ENCODE measurements at places on chromosomes 7 and 10.

DNA sequence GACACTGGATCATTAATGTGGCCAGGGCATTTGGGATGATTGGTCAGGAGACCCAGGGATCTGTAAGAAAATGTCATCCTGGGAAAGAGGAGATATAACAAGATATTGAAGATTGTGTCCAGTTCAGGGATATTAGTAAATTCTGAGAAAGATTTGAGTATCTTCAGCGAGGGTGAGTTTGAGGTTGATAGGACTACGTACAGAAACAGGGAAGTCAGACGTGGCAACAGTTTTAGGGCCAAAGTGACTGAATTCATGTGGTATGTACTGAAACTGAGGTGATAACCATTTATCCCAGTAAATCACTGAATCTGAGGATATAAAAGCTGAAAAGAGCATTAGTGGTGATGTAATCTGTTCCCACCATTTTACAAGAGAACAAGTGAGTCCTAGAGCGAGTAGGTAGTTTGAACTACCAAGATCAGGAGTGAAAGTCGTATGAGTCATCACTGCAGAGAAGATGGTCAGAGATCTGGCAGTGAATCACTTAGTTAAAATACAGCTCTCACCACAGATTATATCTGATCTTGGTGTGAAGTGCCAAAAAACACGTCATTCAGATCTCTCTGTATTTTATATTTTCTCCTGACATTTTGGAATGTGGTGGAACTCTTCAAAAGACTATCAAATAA, 220.5 kb downstream of the CDK14 start:
- DNase-seq: no peak

DNA sequence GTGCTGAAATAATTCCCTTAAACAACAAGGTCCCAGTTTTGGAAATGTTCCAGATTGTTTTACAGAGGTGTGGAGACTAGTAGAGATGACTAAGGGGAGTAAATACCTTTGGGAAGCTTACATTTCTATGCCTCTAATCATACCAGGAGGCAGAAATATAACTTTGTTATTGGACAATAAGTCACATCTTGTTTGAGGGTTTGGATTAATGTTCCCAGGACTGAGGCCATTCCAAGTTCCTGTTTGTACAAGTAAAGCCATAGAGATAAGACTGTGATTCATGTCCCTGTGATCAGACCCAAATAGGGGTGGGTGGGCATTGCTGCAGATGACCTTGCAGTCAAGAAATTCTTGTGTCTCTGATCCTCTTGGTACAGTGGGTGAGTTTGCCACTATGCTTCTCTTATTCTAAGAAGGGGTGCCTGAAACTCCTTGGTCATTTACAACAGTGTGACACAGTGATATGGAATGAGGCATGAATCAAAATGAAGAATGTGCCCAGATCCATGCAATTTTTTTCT, 508.3 kb downstream of the SORCS3 start:
- DNase-seq: no peak

- DNase-seq: no peak
These were observed 618.7 kb downstream of the PHTF2 start for GRCh38 chr7:78417180-78417853.

GRCh38 chr10:29144126-29144525, 144.7 kb upstream of the LYZL1 start:
- no peak for DNase-seq

DNA sequence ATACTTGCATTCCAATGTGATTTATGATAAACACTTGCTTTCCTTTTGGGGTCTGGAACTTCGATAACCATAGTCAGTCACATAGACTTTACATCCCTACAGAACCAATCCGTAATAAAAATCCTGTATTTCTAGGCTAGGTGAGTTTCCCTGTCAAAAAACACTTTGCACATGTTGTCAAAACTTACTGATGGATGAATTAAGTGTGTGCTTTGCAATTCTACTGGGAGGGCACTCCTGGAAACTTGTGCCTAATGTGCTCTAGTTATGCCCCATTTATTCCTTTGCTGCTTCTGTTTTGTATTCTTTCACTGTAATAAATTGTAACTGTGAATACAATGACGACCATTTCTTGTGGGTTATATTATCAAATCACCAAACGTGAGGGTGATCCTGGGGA, 684.8 kb upstream of the PCDH15 start:
- DNase-seq: no peak

GRCh38 chr10:20059084-20059835, 243.0 kb downstream of the PLXDC2 start:
- DNase-seq: no peak

- no peak for DNase-seq
These were observed 8.8 kb downstream of the PARP12 start for GRCh38 chr7:140053812-140054539.

DNA sequence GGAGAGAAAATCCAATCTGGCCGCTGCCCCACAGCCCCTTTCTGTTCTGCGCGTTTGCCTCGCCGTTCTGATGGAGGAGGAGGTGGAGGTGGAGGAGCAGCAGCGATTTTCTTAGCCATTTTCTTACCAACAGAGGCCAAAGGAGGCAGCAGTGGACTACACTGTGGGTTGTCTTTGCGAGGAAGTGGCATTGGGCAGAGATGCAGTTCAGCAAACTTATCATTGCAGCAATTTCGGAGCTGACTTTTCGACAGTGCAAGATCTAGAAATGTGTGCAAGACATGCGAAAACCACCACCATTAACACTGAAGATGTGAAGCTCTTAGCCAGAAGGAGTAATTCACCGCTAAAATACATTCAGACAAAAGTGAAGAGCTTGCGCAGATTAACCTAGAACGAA, 1.9 kb upstream of the ARL4A start:
- peak; percentile 24 for DNase-seq

DNA sequence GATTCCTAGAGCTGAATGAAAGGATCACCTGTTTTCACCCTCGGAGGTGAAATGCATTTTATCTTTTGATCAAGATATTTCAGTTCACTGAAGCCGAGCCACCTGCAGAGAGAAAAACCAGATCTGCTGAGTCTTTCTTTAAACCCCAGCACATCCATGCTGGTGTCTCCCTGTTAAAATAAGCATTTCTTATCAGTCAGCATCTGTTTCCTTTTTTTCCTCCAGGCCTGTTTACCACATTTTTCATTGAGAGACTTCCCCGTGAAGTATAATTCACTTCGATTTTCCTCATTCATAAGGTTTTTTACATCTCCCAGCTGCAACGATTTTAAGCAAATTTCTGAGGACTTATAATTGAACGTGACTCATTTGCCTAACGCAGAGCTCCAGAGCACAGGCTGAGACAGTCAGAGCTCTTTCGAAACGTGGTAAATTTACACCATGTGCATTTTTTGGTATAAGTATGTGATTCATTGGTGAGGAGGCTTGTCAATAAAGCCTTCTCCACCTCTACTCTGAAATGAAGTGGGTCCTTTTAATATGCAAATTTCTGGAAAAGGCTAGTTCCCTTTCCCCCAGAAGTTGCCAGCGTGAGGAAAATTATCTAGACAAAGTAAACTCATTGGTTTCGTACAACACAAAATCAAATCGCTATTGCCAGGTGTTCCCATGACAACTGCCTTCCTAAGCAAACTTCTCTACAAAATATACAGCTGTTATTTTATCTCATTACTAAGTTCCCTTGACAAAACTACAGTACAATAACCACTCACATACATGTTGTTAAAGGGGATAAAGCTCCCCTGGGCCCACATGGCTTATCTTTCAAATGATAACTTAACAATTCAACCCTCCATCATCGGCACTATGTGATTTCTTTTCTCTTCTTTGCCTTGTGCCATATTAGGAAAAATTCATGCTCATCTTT, 374.8 kb upstream of the AKR1E2 start:
- DNase-seq: no peak

DNA sequence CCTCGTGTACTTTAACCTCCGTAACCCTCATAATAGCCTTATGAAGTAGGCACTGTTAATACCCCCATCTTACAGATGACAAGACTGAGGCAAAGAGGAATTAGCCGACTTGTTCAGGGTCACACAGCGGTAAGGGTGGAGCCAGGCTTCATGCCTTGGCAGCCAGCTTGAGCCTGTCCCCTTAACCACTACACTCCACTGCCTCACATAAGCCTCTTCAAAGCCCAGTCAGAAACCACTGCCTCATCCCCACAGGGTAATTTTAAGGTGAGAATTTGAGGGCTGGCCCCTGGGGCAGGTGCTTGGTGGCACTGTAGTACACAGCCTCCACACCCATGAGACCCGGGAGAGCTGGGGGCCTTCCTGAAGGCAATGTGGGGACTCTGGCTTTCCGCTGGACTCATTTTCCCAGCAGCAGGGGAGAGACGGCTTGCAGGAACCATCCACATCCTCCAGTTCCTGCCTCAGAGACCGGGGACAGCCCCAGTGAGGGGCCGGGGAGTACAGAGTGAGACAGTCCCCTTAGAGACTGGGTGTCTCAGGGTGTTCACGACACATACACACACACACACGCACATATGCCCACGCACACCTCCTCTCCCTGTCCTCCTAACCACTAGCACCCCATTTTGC, 7.6 kb upstream of the C10orf105 start:
- peak; percentile 58 for DNase-seq

DNA sequence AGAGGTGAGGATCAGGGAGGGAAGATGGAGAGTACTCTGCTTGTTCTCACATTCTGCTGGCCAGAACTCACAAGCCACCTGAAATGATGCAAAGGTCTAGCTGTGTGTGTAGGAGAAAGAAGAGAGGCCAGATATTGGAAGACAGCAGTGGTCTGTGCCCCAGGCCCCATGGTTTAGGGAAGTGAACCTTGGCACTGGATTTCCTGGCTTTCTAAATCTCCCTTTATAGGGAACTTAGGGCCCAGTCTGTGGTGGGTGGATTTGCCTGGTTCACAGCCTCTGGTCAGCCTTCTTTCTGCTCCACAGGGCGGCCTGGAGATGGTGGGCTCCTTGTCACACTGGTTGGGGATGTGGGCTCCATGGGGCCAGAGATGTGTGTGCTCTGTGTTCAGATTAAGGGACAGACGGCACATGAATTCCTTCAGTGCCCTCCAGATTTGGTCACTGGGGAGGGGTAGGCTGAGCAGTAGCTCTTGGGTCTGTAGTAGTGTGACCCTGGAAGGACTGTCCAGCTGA, 9.5 kb upstream of the SH2D4B start:
- DNase-seq: no peak

DNA sequence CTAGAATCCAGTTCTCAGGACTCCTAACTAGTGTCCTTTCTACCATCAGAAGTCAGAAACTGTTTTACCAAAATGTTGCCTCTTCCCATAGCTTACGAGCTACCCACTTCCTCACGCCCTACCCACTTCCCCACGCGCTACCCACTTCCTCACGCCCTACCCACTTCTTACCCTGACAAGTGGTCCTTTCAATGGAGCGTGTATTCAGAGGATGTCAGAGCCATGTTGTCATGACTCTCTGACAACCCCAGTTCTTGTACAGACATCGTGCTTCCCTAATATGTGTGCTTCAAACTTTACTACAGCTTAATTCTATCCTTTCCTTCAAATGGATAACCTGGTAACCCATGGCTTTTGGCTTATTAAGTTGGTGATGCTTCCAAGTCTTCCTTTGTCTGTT, 84.8 kb upstream of the PHF14 start:
- DNase-seq: peak; percentile 4

DNA sequence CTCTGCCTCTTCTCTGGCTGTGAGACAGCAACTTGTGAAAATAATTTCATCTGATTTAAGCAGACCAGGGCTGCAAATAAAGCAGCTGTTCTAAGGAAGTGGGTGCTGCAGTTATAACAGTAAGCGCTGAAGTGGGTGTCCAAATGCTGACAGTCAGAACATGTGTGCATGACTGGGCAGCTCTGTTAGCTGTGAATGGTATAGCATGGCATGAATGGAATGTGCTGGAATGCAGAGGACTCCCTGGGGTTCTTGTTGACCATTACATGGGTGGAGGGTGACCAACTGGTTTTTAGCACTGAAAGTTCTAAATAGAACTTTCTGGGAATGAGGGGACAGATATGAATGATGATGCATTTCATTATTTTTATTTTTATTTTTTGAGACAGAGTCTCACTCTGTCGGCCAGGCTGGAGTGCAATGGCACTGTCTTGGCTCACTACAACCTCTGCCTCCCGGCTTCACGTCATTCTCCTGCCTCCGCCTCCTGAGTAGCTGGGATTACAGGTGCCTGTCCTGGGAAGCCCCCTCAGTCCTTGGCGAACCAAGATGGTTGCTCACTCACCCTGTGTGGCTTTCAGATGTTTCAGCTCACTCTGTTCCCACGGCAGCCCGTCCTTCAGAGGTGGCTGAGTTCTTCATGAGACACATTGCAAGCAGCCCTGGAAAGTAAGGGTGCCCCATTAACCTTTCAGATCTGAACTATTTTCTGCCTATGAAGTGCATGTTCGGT, 319.8 kb upstream of the PHYHIPL start:
- no peak for DNase-seq

DNA sequence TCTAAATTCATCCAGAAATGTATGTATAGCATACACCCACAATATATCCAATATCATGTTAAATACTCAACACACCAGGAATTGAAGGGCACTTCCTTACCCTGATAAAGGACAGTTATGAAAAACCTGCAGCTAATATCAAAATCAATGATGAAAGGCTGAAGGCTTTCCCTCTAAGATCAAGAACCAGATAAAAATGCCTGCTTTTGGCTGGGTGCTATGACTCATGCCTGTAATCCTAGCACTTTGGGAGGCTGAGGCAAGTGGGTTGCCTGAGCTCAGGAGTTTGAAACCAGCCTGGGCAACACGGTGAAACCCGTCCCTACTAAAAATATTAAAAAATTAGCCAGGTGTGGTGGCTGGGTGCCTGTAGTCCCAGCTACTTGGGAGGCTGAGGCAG, 21.6 kb upstream of the UPP1 start:
- DNase-seq: no peak

GRCh38 chr7:104412911-104413310, 84.5 kb downstream of the LHFPL3 start:
- DNase-seq: no peak

- DNase-seq: no peak
These were observed 92.5 kb downstream of the ELAPOR2 start for GRCh38 chr7:86966916-86967315.
